ENCODE measurements at places on chromosomes 11 and 22.

DNA sequence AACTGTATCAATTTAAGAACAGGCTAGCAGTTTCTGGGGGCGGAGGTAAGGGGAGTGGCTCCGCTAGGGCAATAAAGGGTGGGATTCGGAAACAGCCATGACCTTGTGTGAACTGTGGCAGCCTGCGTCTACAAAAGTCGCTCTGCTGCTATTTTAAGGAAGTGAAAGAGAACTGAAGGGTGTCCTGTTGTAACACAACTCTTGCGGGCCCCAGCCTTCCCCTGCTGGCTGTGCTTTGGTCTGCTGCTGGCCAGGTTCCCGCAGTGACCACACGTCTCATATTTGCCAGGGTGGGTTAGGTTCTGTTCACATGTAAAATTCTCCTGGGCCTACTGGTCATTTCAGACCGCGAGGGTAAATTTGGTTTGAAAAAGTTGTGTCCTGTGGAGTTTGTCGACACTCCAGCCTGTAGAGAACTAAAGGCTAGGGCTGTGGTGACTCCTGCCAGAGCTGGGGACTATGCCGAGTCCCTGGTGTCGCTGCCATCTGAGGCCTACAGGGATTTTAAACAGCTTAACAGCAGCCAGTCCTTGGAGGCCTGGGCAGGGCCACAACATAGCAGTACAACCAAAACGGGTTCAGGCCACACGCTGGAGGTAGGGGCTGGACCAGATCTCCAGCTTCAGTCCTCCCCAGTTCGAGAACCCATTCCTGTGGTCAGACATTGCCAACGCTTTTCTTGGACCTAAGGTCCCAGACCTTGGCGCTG, 1.1 kb upstream of the PPFIBP2 start:
- peak; percentile 45 for DNase-seq

GRCh38 chr11:41256041-41256440, 203.4 kb downstream of the LRRC4C start:
- DNase-seq = no peak

- DNase-seq = no peak
Measured at GRCh38 chr11:134503100-134503499, 91.1 kb upstream of the B3GAT1 start.

DNA sequence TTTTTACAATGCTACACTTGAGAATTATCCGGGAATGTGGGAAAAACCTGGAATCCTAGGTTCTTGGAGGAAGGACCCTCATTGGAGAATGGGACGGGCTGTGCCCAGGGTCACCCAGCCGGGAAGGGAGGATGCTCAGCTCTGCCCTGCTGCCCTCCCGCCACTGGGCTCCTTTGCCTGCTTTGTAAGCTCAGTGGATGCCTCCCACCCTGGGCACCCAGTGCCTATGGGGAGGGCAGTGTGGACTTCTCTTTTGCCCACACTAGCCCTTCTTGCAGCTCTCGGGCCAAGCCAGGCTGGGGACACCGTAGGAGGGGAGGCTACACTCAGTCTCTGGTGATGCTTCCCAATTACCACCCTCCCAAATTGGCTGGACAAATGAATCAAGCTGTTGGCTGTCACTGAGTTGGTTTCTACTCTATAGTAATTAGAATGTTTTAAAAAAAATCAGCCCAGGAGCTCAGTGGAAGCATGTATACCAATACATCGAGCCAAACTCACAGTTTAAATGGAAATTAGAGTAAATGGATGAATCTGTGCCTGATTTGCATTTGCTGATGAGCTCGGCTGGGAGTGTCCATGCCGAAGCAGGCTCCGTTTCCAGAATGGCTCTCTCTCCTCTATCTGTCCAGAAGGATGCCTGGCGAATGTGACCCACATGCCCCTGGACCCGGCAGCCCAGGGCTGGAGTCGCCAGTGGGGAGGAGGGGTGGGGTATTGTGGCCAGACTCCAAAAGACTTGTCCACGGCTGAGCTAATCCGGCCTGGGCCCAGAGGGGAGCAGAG, 317.0 kb downstream of the CTTN start:
- DNase-seq = no peak

DNA sequence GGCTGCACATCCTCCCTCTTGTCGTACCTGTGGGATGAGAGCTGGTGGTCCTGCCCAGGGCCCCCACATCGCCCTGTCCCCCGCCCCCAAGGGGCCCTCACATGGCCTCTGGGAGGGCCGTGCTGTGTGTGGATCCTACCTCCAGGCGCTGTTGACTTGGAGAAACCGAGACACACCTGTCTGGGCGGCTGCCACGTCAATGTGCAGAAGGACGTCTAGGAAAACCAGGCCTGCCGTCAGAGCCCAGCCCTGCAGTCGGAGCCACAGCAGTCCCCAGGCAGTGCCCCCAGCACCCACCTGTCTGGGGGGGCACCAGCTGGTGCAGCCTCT, 14.2 kb downstream of the ALG12 start:
- no peak for DNase-seq

- no peak for DNase-seq
Measured at GRCh38 chr11:97832451-97832850, 1188.3 kb upstream of the CNTN5 start.

DNA sequence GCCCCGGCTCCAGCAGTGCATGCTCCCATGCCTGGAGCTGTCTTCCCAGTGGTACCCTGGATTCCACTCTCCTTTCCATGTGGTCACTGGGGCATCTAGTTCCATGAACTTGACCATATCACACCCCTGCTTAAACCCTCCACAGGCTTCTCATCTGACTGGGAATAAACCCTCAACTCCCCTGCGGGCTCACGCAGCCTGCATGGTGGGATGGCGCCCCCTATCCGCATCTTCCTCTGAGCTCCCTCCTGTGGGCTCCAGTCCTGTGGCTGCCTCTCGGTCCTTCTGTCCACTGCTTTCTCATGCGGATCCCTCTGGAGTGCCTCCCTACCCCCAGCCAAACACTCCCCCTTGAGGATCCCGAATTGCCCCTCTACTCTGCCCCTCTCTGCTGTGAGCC, 41.4 kb upstream of the TTLL12 start:
- no peak for DNase-seq

DNA sequence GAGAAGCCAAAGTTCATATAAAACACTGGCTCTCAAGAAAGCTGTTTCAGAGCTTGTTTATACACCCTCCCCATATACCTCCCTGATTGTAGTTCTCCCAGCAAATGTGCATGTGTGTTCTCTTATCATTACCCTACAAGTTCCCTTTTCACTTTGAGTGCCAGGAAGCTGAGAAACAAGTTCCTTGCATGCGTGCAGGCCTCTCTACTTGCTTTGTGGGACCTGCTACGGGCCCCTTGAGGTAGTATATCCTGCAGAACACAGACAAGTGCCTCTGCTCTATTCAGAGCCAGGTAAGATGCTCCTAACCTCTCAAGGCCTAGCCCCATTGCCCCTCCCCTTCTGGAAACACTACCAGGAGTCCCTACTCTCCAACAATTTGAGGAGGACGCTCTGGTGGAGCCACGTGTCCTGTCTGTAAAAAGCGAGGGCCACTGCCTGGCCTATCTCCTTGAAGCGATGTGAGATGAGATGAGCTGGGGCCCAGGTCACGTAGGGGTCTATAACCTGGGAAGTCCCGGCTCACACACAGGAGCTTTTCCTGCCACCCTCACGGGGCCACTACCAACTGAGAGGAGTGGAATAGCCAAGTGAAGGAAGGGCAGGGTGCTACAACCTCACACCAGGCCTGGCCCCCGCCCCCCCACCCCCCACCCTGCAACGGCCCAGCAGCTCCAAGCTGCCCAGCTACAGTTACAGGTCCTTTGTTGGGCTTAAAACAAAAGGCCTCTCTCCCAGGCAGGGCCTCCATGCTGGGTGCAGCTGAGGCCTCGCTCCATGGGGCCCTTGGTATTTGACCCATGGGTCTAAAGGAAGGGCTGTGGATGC, 2.6 kb upstream of the ATP5MGL start:
- DNase-seq = no peak

DNA sequence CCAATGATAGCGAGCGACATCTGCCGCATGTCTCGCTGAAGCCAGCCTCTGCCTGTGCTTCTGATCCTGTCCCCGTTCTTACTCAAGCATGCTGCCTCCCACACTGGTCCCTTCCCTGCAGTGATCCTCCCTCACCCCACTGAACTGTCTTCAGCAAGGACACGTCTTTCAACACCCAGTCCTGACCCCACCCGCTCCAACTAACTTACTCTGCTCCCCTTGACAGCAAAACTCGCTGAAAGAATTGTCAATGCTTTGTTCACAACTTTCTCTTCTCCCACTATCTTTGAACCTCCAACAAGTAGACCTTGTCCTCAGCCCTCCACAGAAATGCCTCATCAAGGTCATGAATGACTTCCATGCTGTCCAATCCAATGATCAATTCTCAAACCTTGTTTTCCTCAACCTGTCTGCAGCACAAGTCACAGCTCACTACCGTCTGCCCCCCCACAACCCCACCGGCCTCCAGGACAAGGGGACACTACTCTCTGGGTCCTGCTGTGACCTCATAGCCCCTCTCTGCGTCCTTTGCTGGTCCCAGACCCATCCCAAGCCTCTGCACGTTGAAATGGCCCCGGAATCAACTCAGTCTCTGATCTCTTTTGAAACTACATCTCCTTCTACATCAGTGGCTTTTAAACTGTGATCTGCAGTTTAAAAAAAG, 108.0 kb downstream of the MICAL3 start:
- no peak for DNase-seq

DNA sequence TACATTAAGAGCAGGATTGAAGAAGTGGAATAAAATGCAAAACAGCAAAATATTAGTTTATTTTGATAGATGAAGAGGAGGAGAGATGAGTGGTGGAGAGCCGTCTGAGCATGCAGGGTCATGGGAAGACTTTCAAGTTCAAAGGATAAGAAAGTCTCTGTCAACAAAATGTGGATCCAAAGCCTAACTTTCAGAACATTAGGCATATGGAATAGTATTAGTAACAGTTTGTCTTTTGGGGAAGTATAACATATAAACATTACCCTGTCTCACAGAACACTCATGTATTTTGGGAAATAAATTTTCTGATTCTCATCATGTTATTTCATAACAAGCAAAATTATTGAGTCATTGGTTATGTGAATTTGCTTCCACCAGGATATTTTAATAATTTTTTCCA, 104.3 kb upstream of the CEP126 start:
- DNase-seq = no peak

DNA sequence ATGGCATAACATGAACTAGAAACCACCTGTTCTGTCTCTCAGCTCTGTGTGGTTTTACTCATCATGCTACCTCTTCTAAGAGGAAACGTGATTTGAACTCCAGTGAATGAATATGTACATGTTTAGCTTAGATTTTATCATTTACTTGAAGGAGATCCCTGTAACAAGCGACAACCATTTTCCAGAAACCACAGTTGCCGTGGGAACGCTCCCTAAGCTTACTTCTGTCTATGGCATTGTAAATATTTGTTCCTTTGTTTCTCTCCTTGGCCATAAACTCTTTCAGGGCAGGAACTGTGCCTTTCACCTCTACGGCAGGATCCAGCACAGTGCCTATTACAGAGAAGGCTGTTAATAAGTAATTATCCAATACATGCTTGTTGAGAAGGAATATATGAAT, 17.1 kb upstream of the TPH1 start:
- no peak for DNase-seq

DNA sequence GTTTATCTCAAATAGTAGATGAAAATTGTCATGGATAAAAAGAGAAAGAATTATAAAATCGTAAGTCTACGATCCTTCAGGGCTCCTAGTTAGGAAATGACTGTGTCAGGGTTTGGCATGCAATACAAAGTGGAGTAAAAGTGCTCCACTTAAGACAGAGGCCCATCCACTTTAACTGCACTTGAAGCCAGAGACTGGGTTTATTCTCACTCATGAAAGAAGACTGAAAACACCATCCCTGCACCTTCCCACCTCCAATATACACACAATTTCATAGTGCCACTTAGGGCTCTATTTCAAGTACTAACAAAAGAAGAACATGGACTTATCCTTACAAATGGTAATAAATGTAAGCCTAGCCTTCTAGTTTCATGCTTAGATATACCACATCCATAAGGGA, 70.7 kb downstream of the ANO5 start:
- no peak for DNase-seq

- DNase-seq = no peak
Measured at GRCh38 chr22:41300661-41301060, 664 bp upstream of the ZC3H7B start.

DNA sequence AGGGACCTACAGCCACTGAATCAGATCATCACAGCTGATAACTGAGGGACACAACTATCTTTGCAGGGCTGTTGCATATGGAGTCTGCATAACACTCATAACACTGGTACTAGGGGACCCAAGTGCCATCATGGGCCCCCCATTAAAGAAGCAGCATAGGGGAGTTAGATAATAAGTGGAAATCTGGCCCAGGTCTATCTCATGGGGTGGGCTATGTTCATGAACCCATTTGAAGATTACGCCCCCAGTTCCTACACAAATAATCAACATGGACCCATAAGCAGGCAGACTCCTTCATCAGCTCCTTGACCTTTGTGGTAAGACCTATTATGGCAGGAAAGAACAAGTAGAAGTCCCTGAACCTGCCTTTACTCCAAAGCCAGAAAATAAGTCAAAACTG, 48.8 kb downstream of the ASCL2 start:
- no peak for DNase-seq

GRCh38 chr11:76455331-76455730, 10.5 kb downstream of the EMSY start:
- no peak for DNase-seq

- peak; percentile 27 for DNase-seq
Measured at GRCh38 chr11:121829159-121829643, 286.8 kb downstream of the BLID start.

- no peak for DNase-seq
Measured at GRCh38 chr11:57239348-57239747, 2.3 kb upstream of the APLNR start.

- peak; percentile 79 for DNase-seq
Measured at GRCh38 chr11:11396301-11397035, 43.4 kb upstream of the CSNK2A3 start.

DNA sequence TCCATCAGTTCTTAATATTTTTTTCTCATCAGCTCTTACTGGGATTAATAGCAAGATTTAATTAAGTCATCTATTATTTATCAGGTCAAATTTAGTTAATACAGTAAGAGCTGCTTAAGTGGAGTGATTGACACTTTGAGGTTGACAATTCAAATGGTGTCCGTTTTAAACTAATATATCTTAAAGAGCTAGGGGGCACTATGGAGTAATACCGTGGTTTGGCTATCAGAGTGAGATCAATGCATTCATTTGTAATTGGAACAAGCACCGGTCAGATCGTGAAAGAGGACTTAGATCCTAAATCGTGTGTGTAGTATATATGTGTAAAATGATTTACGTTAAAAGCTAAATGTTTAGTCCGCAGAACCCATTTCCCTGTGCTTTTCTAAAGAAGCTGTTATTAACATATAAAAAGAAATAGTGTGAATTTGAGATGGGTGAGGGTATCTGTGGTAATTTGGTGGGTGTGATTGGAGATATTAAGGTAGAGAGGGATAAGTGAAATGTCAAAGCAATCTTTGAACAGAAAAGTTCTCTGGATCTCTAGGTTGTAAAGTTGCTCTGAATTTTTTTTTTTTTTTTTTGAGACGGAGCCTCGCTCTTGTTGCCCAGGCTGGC, 2.3 kb downstream of the SIK2 start:
- peak; percentile 23 for DNase-seq

- DNase-seq = no peak
Measured at GRCh38 chr11:115159207-115159606, 345.0 kb downstream of the CADM1 start.

GRCh38 chr11:69195824-69196782, 40.4 kb downstream of the SMIM38 start:
- DNase-seq = no peak

- DNase-seq = no peak
Measured at GRCh38 chr11:44308256-44308922, 1.6 kb downstream of the ALX4 start.
